ENCODE measurements at places on chromosomes 1 and 21.

DNA sequence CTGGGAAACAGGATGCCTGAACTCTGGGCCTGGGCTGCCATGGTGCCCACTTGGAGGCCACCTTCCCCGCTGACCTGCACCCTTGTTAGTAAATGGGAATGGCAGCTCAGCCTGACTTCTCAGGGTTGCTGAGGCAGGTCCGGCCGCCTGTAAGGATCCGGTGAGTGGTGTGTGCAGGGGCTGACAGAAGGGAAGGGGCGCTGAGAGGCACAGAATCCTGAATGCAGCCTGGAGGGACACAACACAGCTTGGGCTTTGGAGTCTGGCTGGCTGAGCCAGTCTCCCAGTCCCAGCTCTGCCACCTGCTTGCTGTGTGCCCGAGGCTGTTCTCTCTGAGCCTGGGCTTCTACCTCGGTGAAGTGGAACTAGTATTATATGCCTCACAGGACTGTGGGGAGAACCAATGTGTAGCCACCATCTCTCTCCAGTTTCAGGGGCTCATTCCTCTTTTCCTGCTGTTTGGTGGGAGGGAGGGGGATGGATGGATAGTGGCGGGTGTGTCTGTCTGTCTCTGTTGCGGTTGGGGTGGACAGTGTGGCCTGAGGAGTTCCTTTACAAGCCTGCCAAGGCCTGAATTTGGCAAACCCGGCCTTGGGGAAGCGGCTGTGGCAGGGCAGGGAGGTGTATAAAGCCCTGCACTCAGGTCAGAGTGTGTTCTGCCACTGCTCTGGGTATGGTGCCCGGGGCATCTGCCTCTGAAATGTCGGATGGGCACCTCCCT is 18.0 kb downstream of the ADORA1 start:
- no peak for DNase-seq

DNA sequence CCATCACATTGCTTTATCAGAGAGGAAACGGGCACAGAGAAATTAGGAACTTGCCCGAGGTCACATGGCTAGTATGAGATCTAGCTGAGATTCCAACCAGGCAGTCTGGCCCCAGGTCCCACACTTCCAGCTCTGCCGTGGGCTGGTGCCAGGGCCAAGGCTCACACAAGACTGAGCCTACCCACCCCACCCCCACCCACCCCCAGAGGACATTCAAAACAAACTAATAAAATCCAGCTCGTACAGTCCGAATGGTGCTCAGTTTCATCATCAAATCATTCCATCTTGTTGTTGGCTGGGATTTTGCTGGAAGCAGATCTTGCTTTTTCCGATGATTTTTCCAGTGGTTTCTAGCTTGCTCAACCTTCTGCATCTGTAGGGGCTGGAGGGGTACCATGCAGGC is 27.9 kb downstream of the MATN1 start:
- DNase-seq, result no peak

DNA sequence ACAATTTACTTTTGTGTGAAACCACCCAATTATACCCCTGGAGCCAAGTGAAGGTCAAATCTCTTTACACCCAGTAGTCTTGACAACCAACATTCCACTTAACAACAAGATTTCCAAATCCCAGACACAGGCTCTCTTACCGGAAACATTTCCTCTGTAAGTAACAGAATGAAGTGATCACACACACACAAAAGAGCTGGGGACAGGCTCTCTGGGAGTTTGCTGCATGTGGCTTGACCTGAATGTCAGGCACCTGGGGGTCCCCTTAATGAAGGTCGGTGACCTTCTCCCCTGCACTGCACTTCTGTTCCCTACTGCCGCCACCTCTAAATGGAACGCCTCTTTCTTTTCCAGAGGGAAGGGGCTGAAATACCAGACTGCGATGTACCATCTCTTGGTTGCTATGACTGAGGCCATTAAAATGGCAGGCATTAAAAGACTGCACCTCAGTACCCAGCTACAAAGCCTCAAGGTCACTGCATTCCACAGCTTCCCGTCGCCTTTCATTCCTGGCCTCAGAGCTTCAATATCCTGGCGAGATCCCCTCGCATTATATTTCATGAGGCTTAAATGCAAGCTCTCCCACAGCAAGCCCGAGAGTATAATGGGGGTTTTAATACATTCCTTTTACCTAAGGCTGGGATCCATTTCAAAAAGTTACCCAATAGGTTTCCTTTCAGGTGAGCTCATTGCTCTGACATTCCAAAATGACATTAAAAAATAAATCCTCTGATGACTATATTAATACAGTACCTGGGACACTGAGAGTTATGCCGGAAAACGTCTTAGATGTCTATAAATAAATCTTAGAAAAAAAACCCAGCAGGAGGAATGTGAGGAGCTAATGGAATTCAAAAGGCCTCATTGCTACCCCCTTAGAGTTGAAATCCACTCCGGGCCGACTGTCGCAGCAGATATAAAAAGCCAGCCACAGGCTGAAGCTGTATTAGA is 90.9 kb upstream of the DIRAS3 start:
- DNase-seq, result peak; percentile 29

- no peak for DNase-seq
These were observed at the start of gene CLCNKB for GRCh38 chr1:16043521-16043920. Gene CLCNKB, plus strand, starts transcription at chr1:16043782. Its CDS starts 711 bp downstream, at chr1:16044493.

DNA sequence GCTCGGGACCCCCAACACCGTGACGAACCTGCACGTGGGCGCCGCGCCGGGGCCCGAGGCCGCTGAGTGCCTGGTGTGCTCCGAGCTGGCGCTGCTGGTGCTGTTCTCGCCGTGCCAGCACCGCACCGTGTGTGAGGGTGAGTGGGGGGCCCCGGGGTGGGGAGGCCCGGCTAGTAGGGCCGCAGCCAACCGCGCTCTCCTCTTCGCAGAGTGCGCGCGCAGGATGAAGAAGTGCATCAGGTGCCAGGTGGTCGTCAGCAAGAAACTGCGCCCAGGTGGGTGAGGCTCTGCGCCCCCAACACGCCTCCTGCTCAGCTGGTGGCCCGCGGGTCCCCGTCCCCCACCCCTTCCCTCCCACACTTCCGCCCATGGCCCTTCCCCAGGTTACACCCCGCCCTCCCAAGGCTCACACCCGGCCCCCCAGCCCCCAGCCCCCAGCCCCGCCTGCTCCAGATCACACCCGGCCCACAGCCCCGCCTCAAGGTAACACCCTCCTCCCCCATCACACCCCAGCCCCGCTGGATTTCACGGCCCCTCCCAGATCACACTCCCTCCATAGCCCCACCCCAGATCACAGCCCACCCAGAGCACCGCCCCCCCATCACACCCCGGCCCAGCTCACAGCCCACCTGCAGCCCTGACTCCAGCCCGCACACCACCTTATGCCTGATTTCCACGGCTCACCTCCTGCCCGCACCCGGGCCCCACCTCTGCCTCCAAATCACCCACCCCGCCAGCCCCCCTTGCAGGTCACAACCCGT is 2.4 kb upstream of the MMP23B start:
- DNase-seq, result no peak

GRCh38 chr1:10457875-10458274 is 8.0 kb downstream of the CORT start:
- DNase-seq, result no peak

GRCh38 chr21:45985471-45986315 is 4.1 kb downstream of the COL6A1 start:
- no peak for DNase-seq

DNA sequence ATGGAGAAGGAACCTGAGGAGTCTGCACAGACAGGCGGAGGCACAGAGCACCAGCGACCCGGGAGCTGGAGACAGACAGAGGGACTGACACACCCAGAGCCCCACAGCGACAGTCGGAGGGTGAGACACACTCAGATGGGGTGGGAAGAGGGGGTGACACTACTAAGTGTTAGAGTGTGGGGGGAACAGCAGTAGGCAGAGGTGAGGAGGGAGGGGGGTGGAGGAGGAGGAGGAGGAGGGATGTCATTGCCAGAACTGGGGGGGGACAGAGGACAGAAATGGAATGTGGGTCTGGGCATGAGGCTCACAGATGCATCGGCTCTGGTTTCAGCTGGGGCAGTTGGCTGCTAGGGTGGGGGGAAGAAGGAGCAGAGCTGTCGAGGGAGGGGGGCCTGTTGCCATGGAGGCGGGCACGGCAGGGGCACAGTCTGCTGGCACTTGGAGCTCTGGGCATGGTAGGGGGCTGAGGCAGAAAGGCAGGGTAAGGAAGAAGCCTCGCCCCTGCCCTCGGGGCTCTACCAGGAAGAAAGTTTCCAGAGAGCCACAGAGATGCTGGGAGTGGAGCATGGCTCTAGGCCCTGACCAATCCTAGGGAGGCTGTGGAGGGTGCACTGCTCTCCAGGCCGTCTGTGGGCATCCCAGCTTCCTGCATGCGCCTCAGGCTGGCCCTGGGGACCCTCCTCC is 37.3 kb downstream of the AHDC1 start:
- DNase-seq, result no peak

- no peak for DNase-seq
These were observed 36.2 kb downstream of the ACOT7 start for GRCh38 chr1:6357243-6357936.

DNA sequence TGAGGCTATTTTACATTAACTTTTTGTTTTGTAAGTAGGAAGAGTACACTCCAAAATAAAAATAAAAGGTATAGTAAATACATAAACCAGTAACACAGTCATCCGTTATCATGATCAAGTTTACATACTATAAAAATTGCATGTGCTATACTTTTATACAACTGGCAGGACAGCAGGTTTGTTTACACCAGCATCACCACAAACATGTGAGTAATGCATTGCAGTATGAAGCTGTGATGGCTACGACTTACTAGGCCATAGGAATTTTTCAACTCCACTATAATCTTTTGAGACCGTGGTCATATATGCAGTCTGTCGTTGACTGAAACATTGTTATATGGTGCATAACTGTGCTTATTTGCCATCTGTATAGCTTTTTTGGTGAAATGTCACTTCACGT is 106.2 kb downstream of the CENPF start:
- DNase-seq, result no peak

DNA sequence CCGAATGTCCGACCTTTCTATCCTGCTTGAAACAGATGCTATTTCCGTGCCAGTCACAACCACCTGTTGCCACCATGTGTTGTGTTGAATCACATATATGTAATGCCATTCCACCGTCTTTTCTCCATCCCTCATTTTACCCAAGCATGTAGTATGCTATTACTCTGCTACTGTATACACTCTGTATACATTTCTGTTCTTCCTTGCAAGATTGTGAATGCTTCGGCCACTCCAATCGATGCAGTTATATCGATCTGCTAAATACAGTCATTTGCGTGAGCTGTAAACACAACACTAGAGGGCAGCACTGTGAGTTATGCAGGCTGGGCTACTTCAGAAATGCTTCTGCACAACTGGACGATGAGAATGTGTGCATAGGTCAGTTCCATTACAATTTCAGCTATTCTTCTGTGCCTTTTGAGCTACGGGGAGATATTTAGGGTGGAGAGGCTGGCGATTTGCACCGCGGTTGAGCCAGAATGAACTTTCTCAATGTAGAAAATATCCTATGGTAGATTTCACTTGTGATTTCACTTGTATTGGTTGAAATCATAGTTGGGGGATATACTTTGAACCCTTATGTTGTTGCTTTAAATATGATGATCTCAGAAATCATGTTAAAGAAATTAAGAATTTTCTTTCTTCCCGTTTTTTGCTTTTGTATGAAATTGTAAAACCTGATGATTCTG is 289.8 kb downstream of the NTNG1 start:
- peak; percentile 41 for DNase-seq

- no peak for DNase-seq
These were observed 482.8 kb upstream of the NCAM2 start for GRCh38 chr21:20515446-20515845.

DNA sequence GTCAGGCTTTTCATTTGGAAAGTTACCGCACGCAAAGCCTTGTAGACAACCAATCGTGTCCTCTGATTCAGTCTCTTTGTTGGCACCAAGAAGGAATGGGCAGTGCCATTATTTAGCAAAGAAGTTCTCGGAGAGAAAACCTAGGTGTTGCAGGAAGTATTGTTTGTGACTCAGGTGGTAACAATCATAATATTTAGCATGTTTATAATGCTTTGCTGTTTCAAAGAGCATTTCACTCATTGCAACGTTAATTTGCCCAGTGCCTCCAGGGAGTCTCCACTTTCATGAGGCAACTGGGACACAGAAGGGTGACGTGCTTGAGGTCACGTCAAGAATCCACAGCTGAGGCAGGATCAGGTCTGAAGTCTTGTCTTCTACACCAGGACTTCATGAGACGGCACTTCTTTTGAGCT is 31.4 kb downstream of the STPG1 start:
- DNase-seq, result no peak

GRCh38 chr1:19596065-19596713 is 47.9 kb upstream of the NBL1 start:
- DNase-seq, result peak; percentile 27

DNA sequence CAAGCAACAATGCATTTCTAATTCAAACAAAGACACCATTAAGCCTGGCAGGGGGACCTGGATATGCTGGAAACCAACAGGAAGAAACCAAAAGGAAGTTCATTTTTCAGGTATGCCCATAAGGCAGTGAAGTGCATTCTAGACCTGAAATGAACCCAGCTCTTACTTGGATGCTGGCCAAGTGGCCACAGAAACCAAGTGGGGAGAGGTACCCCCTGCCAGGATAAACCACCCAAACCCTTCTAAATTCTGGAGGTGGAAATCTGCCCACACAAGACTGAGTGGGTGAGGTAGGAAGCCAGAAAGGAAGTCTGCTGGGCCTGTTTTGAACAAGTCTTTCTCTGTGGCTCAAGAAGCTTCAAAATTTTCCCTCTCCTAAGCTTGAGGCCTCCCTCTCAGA is 2.6 kb downstream of the CD5L start:
- DNase-seq, result no peak

- DNase-seq, result no peak
These were observed 5.4 kb downstream of the PADI6 start for GRCh38 chr1:17377325-17377953.

- DNase-seq, result no peak
These were observed 3.7 kb upstream of the DMRTB1 start for GRCh38 chr1:53455364-53455991.

GRCh38 chr1:14220324-14220723 is 378.2 kb upstream of the KAZN start:
- DNase-seq, result no peak

DNA sequence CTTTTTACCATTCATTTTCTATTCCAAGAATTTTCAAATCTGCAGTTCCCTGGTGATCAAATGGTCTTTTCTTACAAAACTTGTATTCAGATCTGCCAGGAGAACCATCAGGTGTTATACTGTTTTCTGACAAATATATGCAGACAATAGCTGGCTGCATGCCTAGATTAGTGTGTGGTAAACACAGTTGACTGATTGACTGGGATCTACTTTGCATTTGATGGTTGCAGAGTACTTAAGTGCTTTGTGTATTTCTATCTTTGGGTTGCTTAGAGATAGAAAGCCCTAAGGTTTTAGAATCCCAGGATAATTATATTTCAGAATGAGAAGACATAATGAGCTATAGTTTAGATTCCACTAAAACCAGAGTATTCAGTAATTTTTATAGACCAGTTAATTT is 102.0 kb upstream of the CHODL start:
- DNase-seq, result no peak

GRCh38 chr1:41380979-41381691 is 19.9 kb downstream of the FOXO6 start:
- no peak for DNase-seq

GRCh38 chr1:235834620-235835019 is 32.1 kb downstream of the LYST start:
- no peak for DNase-seq

Measured in urothelium cell line (cell line).